ENCODE measurements at places on chromosomes 3 and 15.

GRCh38 chr3:127967316-127967715, 52.3 kb downstream of the KBTBD12 start:
- DNase-seq = no peak

DNA sequence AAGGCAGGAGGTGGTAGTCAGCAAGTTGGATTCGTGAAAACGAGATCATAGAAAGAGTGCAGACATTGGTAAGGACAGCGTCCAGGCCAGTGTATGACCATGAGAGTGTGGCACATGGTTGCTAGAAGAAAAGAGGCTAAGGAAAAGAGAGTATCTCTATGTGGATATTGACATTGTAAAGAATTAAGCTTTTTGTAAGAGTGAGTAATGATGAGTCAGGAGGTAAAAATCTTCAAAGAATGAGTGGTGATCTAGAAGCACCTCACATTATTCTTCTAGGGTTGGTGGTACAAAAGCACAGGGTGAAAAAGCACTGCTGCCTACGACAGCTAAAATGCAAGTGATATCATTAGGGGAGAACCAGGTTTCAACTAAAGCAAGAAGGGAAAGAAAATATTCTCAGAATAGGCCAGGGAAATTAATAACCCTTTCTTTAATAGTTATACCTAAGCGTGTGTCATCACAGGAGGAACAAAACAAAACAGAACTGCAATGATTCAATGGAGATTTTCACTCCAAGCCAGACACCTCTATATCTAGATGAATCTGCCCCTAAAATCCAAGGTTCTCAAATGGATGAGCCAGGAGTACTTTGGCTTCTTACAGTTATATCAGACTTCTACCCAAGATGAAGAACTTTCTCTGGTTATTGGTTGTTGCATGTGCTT, 884.7 kb downstream of the NAALADL2 start:
- DNase-seq = no peak

GRCh38 chr3:189144645-189145044, 27.1 kb upstream of the TPRG1 start:
- peak; percentile 84 for DNase-seq

DNA sequence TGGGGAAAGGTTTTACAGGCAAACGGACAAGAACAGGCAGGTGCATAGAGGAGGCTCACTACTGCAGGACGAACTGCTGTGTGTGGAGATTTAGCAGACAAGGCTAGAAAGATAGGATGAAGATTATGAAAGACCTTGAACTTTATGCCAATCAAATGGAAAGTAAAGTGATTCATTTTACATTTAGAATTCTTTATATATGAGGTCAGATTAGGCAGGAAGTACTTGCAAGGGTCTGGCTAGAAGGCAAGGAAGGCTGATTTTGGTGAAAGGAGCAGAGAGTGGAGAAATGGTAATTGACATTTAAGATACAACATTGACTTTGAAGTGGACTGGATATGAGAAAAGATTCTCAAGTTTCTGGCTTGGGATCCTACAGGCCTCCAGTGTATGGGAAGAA, 33.6 kb downstream of the PLSCR4 start:
- DNase-seq = no peak

GRCh38 chr15:33526532-33526931, 215.8 kb downstream of the RYR3 start:
- no peak for DNase-seq

GRCh38 chr15:101110681-101111569, 140.9 kb downstream of the CHSY1 start:
- no peak for DNase-seq

GRCh38 chr3:52396011-52396906, 48.6 kb downstream of the SEMA3G start:
- no peak for DNase-seq

GRCh38 chr15:29103824-29104565, 165.6 kb downstream of the NSMCE3 start:
- DNase-seq = no peak

GRCh38 chr3:62046326-62046725, 327.0 kb downstream of the FEZF2 start:
- no peak for DNase-seq

- no peak for DNase-seq
Observed at GRCh38 chr3:192122832-192123594, 604.3 kb downstream of the FGF12 start.

GRCh38 chr15:64691896-64692565, 83.4 kb downstream of the RBPMS2 start:
- DNase-seq = no peak

- DNase-seq = no peak
Observed at GRCh38 chr3:133943031-133943535, 47.4 kb upstream of the RAB6B start.

DNA sequence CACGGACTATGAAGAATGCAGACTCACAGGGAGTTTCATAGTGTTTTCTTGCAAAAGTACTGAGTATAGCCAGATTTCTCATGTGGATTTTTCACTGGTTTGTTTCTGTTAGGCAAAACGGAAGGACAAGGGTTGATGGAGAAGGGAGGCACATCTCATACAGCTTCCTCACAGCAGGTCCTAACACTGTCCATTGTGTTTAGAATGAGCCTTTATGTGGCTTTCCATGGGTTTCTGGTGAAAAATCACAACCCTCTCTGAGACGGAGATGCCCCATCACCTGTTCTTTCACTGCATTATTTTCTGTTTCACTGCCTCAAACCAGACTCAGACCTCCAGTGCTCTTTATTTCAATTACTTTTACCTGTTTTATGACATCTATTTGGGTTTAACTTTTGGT, 25.0 kb upstream of the LIPC start:
- DNase-seq = no peak

DNA sequence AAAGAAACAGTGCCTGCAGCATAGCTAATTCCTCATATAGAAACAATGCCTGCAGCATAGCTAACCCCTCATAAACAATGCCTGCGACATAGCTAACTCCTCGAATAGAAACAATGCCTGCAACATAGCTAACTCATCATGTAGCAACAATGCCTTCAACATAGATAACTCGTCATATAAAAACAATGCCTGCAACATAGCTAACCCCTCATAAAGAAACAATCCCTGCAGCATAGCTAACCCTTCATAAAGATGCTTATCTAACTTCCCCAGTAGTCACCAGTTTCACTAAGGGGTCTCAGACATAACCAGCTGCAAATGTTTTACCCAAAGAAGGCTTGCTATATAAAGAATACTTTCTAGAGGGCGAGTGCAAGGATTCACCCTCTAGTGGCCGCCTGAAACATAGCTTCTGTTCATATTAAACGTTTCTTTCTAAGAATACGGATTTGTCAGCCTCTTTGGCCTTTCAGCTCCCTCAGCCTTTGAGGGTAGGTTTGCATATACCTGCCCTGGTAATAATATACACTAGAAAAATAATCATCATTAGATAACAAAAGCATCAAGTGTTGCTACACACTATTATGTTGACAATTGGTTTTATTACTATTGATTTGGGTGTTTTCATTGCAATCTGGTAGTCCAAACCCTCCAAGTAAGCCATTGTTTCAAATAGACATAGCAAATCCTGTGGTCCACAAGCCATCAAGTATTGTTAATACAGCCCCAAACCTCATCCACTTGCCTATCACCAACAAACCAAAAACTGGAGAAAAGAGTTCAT, 44.4 kb upstream of the FAN1 start:
- no peak for DNase-seq

- peak; percentile 9 for DNase-seq
Observed at GRCh38 chr15:97745481-97746071, 214.9 kb upstream of the ARRDC4 start.

DNA sequence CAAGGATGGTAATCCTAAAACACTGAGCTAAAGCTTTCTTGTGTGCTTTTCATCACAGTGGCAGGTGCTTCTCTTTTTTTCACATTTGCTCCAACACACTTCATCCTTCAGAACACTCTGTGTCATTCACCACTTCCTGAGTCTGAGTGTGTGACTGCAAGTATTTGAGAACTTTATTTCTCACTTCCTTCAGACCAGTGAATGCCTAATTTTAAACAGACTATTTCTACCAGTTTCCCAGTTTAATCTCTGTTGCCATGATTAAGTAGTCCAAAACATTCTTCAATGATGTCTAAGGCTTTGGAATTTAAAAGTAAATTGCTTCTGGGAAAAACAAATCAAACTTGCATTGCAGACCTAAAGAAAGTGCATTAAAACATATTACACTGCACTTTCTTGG, 541.2 kb downstream of the RBMS3 start:
- DNase-seq = no peak

- DNase-seq = no peak
Observed at GRCh38 chr3:172848910-172849309, 98.4 kb downstream of the ECT2 start.

- no peak for DNase-seq
Observed at GRCh38 chr3:18443665-18444594, 18.8 kb upstream of the SATB1 start.

GRCh38 chr15:96324192-96324895, 6.2 kb upstream of the NR2F2 start:
- DNase-seq = no peak

GRCh38 chr3:89565098-89565497, 457.7 kb downstream of the EPHA3 start:
- no peak for DNase-seq

DNA sequence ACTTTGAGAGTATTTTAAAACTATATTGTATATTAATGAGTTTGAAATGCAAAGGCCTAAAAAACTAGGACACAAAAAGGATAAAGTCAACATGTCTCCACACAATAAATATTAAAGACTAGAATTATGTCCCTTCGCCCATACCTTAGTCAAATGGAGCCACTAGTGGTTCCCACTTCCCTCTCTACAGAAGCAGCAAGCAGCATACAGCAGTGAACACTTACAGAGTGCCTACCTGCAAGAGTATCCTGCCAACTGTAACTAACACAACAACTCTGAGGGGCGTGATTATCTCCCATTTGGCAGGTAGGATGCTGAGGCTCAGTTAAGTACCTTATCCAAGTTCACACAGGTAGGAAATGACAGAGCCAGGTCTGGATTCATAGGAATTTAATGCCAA, 17.2 kb downstream of the DYNC1LI1 start:
- DNase-seq = no peak

- DNase-seq = no peak
Observed at GRCh38 chr3:72976281-72976741, 20.3 kb upstream of the PPP4R2 start.

- no peak for DNase-seq
Observed at GRCh38 chr3:187281191-187281714, 10.3 kb downstream of the MASP1 start.
